HepG2 (cell line): ENCODE measurements at places on chromosomes 6 and 20. TPM values are rescaled to one million over a fixed set of nuclear protein-coding genes. Genes with fewer than 3 reads are reported as not detected.

Gene ITPR3
- 21.4 and 27.4 TPM in 2 replicates for polyA plus RNA-seq

Gene PKHD1
- polyA plus RNA-seq, result 0.01 TPM in 2 replicates

Gene RBPJL
- polyA plus RNA-seq, result not detected in 2 replicates

Gene MAPK13
- polyA plus RNA-seq, result 43.4 and 48.6 TPM in 2 replicates

Gene KCNQ2
- polyA plus RNA-seq, result not detected in 2 replicates

Gene MRPS10
- polyA plus RNA-seq, result 22.8 and 31.7 TPM in 2 replicates

- peak; percentile 81 for DNase-seq
Measured at GRCh38 chr6:42197555-42198362, 3.0 kb upstream of the GUCA1B start.

GRCh38 chr20:3101737-3102574 is 17.4 kb upstream of the AVP start:
- no peak for DNase-seq

DNA sequence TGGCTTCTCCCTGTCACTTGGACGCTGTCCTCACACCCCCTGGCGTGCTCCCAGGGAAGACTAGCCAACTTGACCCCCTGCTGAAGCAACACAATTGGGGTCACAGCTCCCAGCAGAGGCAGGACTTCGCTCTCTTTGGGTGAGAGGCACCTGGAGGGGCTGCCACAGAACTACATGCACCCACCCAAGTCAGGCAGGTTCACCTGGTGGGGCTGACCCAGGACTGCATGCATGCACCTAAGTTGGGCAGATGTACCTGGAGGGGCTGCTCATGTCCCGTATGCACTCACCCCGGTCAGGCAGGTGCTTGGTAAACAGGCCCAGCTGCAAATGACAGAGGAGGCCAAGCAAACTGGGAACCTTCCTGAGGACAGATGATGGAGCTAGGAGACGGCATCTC is 154.3 kb upstream of the RPS6KA2 start:
- no peak for DNase-seq

DNA sequence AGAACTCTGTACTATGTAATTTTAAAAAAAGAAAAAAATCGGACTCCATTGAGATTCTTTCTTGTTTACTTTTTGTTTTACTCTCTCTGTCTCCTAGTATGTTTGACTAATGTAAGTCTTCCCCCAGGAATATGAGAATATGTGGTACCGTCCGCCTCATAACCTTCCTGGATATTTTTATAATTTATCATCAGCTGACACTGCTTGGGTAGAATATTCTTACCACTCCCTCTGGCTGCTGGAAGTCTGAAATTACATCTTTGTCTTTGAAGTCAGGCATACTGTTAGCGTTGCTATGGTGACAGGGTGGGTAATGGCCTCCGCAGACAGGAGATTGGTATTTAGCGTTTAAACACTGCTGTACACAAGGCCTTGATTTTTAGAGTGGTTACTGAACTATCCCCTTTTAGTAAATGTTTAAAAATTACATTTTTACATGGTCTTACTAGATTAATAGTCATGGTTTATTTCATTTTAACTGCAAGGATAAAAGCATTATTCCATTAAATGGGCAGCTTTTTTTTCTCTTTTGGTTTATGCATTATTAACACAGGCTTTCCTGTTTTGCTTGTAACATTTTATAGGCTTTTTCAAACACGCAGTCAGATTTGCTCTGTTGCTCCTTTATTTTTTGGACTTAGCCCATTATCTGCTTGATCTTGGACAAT is 176.4 kb downstream of the ARID1B start:
- DNase-seq, result peak; percentile 95

DNA sequence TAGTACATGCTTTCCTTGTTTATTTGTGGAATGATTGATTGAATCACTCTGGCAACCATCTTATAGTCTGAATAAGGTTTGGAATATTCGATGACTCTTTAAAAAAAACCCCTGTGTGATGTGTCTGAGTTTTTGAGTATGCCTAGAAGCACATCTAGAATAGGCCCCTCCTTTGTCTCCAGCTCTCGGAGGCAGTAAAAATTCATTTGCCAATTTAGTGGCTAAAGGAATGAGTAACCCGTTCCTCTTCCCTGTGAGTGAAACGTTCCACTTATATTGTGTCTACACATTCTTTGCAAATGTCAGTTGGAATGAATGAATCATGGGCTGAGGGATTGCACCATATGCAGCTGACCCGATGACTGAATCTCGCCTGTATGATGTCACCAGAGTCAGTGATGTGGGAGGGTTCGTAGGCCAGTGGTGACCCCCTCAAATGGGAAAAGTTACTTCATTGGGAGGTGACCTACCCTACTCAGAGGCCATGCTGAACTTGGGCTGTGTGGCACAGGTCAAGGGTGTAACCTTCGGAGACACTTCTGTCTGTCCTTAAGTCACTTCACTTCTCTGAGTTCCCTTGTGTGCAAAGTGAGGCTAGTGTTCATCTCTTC is 21.6 kb downstream of the MOCS3 start:
- peak; percentile 64 for DNase-seq

DNA sequence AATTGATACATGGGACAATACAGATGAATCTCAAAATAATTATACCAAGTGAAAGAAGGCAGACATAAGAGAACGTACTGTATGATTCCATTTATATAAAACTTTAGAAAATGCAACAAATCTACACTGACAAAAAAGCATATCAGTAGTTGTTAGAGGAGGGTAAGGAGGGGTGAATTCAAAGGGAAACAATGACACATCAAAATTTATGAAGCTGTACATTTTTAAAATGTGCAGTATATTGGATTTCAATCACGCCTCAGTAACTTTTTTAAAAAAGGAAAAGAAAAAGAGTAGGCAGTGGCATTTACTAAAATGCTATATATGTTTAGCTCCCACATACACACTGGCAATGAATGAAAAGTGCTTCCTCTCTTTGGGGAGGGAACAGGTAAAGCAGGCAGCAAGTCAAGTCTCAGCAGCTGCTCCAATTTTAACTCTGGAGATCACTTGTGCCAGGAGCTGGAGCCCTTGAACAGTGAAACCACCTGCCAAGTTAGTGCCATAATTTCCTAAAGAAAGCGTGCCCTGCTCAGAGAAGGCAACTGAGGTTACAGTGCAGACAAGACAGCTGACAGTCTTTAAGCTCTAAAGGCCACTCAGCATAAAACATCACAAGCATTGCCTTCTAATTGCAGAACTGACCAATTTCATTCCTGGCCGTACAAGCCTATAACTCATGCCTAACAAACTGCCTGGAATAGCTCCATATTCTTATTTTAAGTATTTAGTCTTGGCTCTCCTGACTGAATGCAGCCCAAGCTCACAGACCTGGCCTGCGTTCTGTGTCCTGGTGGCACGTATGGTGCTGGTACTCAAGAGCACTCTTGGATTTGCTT is 10.9 kb downstream of the FKBP1A start:
- no peak for DNase-seq

- peak; percentile 78 for DNase-seq
Measured at GRCh38 chr20:44215125-44215524, 4.6 kb upstream of the OSER1 start.

- peak; percentile 84 for DNase-seq
Measured at GRCh38 chr6:33312361-33313104, 1.3 kb downstream of the TAPBP start.

DNA sequence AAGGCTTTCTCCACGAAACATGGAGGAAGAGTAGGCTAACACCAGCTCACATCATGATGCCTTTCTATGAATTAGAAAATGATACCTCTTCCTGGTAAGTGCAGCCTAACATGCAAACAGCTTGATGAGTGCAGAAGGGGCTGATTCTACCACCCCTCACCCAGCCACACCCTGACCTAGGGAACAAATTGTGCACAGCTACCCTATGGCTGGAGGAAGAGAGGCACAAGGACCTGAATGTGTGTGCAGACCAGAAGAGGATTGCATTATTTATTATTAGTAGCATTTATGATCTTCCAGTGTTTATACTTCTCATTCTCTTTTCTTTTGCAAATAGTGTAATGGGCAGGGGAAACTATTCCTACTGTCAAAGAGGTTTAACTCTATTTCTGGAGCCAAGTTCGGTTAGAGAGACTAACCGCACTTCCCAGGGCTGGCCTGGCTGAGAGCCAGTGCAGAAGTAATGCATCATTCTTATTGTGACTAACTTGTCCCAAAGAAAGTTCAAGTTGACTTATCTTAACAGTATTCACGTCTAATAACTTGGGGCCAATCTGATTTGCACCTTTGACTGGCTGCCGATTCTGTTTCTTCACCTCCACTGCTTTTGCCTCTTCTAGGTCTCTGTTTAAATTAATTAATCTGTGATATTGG is 237.5 kb downstream of the CD83 start:
- DNase-seq, result no peak

DNA sequence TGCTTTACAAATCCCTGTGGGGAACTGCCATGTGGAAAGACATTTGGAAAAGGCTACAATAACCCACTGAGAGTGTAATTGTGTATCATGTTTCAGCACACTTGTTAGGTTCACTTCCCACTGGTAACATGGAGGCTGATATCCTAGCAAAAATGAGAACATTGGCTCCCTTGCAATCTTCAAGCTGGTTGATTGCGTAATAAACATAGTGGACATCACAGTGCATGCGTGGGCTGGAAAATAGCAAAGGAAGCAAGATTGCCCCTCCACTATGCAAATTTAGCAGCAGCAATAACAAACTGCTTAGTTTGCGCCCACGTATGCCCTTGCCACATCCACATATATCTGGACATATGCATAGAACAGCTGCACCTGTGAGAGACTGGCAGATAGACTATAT is 410.2 kb downstream of the MEI4 start:
- no peak for DNase-seq

DNA sequence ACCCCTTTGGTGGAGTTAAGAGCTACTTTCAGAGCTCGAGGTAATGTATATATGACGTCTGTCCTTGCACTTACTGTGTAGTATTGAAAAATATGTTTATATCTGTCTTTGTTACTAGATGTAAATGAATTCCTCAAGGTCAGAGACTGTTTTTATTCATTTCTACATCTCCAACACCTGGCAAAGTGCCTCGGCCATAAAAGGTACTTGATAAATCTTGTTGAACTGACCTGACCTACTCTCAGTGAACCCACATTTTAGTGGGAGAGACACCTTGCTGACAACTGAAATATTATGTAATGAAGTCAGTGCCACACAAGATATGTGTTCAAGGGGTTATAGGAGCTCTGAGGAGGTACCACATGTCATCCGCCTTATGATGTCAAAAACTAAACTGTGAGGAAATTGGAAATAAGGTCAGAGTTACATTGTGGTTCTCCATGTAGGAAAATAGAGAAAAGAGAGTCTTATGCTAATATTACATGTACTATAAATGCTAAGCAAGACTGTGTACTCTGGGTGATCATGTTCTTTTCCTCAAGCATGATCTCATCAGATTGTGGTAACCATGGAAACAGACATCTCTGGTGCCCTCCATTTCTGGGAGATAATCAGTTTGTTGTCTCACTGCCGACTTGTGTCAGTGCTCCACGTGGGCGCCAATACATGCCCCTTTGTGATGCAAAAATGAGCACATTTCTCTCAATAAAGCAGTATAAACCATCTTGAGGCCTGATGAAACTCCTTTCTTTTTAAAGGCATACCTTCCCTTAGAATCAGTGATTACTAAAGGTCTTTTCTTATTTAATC is 5.7 kb upstream of the TMEM30A start:
- DNase-seq, result no peak

DNA sequence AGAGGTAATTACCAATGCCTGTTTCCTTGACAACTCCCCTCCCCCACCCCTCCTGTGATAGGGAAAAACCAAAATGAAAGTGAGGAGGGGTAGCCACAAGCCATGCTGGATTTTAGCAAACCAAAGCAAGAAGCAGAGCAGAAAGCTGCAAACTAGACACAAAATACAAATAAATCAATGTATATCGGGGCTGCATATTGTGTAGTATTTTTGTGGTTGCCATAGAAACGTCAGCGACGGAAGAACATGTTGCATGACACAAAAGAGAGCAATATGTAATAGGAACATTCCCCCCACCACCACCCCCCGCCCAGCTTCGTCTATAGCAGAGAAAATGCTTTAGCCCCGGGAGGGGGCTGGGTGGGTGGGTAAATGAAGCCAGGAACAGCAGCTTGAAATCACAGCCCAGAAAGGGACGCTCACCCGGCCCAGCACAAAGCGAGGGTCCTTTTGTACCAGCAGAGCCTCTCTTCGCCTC is 548 bp downstream of the AGPAT4 start:
- no peak for DNase-seq

DNA sequence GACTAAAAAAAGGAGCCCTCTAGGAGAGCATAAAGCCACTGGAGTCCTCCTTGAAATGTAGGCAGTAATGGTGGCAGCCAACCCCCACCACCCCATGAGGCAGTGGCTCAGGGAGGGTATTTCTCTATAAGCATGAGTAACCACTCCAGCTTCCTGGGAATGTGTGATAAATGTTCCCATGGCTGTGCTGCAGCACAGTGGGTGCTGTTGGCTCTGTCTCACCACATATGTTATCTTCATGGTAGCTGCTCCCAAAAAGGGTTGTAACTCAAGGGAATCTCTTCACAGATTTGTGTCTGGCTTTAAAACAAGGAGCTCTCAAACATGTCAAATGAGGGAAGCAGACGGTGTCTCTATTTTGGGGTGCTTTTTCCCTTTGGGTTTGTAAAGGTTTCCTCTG is 7.5 kb upstream of the PHACTR1 start:
- no peak for DNase-seq

DNA sequence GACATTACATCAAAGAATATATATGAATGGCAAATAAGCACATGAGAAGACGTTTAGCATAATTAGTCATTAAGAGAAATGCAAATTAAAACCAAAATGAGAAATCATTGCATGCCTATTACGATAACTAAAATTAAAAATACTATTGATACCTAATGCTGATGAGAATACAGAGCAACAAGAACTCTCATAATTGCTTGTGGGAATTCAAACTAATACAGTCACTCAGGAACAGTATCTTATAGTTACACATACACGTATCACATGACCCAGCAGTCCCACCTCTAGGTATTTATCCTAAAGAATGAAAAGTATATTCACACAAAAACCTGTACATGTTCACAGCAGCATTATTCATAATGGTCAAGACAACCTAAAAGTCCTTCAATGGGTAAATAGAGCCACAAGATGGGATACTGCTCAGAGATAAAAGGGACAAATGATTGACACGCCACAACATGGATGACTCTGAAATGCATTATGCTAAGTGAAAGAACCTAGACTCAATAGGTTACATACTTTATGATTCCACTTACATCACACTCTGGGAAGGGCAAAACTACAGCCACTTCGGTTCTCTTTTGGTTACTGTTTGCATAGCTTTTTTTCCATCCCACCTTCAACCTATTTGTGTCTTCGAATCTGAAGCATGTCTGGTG is 16.4 kb downstream of the CPXM1 start:
- no peak for DNase-seq
